K562 (cell line): ENCODE measurements at places on chromosomes 7 and 10. TPM values are rescaled to one million over a fixed set of nuclear protein-coding genes. Genes with fewer than 3 reads are reported as not detected.

DNA sequence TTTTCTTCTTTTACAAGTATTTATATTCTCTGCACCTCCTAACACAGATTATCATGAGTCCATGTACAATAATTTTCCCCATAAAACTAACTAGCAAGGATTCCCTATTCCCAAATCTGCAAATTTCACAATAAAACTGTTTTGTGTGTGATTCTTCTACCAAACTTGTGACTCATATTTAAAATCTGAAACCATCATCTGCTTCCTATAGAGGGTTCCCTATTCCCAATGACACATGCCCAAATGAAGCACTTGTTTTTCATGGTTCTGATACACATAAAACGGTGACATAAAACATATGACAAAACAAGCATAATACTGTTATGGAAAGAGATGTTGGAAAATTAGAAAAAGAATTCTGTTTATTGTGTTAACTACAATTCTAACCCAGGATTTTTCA, 657.6 kb downstream of the PARD3 start:
- no peak for DNase-seq

DNA sequence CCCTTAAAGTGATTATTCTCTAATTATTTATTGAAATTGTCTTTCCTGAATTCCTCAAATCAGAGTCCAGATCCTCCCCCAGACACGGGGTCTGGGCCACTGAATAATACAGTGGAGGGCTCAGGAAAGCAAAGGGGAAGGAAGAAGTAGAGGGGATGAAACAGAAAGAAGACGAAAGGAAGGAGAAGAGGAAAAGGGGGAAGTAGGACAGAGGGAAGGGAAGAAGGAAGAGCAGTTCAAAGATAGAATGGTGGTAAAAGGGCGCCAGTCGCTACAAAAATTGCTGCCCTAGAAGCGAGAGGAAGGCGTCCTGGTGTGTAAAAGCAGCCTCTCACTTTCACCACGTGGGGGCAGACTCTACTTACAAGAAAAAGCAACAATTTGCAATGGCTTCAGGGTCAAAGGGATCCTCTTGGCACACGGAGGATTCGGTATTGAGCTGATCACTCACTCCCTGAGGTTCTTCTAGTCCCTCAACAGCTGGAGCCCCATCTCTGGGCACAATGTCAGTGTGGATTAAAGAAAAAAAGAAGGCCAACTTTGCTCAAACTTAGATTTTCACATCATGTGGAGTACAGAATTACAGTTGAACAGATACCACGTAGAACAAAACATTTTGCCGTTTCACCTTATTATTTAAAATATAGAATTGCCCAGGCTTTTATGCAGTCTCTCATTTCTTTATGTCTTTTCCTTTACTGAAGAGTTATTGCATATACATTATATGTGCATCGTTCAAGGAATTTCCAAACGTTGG, 31.4 kb upstream of the NPVF start:
- peak; percentile 60 for DNase-seq

The VAX1 gene
- total RNA-seq, result not detected in 2 replicates

The SMKR1 gene
- 0.58 and 1.5 TPM in 2 replicates for total RNA-seq

GRCh38 chr10:14971867-14972448, 12.8 kb downstream of the MEIG1 start:
- no peak for DNase-seq

The SPDYE5 gene
- total RNA-seq, result 0.09 TPM in 1 of 2 replicates, not detected in the other

DNA sequence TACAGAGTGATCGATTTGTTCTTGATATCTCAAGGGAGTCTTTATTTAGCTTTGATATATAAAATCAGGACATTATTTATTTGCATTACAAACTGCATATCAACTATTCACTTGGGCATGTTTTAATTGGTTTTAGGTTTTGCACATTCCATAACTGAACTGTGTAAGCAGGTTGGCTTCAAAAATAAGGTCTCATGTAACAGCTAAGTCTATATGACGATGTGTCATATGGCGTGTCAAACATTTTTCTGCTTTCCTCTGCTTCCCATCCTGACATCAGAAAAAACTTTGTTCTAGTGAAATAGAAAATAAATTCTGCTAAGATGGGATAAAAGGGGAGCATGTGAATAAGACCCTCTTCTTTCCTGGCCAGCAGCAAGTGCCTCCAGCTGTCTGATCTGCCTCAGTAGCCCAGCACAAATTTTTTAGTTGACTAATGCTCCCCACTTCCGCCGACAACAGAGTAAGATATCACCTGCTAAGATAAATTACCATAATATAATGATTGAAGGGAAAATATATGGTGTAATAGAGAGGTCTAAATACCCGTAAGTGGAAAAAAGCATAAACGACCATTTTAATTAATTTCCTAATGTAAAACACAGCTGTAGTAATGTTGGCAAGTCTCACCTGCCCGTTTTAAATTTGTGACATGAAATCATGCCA, 180.5 kb downstream of the TAX1BP1 start:
- DNase-seq, result no peak

DNA sequence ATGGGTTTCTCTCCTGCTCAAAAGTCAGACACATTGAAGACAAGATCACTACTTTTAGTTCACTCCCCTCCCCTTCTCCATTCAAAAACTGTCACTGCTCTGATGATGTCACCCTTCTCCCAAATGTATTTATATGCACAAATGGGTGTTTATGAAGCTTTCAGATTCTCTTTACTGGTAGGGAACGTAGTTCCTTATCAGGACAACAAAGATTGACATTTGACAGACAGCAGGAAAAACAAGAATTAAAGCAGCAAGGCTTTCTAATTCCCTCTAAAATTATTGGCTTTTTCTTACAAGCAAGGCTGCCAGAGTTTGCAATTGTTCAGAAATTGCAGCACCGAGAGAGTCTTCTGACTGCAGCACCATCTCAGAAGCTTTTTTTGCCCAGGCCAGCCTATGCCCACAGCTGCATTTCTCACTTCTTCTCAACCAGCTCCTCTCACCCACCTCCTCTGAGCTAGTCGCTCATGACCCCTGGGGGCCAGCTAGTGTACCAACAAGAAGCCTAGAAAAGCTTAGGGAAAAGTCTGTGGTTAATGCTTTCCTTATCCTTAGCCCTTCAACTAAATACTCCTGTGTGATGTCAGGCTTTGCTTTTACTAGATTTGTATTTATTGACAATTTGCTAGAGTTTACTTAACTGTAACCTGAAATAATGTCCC, 265.1 kb downstream of the HTR7 start:
- no peak for DNase-seq

DNA sequence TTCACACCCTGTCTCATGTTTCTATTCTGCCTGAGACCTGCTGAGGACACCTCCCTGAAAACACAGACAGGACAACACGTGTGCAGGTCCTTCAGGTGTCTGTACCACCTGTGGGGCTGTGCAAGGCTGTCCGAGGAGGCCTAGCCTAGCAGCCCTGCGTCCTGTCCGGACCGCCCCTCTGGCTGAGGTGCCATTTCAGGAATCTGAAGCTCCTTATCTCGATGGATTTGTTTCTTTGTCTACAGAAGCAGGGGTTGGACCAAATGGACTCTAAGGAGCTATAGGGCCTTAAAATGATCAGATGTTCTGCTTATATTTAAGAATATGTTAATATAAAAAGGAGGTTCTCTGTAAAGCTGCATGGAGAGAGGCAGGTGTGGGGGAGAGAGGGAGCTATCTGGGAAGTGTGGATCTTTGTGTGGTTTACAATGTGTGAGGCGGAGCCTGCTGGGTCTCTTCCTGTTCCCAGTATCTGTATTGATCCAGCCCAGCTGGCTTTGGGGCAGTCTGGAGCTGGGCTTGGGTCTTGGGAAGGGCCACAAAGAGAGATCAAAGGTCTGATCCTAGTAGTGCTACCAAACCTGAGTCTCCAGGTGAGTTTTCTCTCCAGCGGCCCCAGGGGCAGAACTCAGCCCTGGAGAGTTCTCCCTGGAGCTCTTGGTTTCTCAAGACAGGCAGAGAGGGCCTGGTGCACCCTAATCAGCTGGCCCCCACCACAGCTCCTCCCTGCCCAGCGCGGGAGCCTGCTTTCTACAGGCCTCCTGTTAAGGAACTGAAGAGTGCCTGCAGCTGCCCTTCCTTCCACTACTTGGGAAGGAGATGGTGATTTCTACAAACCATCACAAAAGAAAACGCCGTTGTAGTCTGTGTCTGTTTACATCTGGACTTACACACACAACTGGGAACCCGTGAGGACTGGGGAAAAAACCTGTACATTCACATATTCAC, 3.4 kb upstream of the MNX1 start:
- no peak for DNase-seq

GRCh38 chr10:103612462-103613365, 119.2 kb downstream of the NEURL1 start:
- peak; percentile 63 for DNase-seq

DNA sequence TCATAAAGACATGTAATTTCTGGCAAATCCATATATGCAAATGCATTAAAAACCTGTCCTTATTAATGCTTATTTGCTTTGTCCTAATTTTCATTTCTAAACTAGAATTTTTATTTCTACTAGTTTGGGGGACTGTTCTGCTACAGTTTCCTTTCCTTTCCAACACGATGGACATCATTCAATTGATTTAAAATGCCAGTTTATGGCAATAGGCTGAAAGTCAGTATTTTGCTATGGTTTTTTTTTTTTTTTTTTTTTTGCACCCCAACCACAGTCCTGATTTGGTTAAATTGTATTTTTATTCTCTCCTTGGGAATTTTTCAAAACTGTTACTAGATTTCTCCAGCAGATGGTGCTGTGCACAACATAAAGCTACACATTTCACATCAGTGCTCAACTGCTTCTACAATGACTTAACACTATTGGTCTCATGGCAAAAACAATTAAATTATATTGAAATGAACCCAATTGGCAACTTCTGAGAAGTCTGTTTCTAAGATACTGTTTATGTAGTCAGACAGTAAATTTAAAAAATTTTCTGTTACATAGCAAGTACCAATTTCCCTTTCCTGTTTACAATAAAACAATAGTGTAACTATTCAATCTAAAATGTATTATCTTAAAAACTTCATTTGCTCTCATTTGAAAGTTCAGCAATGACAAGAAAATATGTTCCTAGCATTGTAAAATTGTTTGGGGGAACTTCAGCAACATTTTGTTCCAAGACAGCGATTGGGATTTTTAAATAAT, 193.8 kb upstream of the CCDC6 start:
- DNase-seq, result peak; percentile 60

The NFE2L3 gene
- total RNA-seq, result 11.8 and 12.2 TPM in 2 replicates

DNA sequence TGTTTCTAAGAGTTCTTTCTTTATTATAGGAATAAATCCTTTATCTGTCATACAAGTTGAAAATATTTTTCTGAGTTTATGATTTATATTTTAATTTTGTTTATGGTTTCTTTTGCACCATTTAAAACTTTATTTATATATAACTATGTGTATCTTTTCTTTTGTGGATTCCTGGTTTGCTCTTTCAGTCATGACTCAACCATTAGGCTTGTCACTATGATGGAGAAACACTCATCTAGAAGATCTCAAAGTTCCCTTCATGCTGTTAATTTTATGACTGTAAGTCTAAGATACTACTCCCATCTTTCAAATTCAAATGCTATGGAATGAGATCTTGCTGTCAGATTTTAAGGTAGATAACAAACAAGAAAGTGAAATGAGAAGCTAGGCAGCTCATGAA, 199.5 kb downstream of the INHBA start:
- no peak for DNase-seq

- DNase-seq, result no peak
These were observed 18.3 kb downstream of the ARMC3 start for GRCh38 chr10:22945934-22946673.

DNA sequence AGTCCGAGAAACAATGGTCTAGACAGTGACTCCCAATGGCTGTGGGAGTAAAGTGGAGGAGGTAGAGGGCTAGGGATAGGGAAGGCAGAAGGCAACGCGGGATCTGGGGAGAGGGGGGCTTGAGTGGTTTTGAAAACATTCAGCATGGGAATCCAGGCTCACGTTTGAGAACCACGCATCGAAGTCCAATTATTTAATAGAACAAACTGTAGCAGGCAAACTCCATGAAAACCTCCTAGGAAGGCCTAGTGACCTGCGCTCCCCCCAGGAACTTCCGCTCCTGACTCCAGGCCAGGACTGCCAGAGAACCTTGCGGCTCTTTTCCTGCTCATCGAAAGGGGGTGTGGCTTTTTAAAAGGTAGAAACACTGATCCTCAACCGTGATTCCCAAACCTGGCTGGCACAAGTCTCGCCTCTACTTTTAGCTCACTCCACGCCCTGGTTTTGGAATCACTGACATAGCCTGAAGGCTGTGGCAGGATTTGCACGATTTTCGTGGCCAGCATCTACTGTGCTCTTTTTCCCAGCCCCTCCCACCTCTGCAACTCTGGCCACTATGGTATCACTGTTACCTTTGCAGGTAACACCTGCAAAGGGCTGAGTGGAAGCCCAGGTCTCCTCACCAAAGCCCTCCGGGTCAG, 43.4 kb downstream of the MYOF start:
- peak; percentile 11 for DNase-seq

DNA sequence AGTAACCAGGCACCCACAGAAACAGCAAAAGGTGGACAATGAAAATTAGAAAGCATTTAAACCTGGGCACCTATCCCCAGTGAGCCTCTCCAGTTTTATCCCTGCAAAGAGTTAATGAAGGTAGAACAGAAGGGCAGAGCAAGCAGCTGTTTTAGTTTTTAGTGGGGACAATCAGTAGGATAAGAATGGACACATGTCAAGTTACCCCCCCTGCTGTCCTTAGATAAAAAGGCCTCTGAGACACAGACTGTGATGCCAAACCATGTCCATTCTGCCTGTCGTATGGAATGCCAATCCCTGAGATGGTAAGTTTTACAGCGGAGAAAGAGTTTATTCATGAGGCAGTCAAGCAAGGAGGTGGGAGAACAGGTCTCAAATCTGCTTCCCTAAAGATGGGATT, 162.6 kb upstream of the AGR3 start:
- no peak for DNase-seq

DNA sequence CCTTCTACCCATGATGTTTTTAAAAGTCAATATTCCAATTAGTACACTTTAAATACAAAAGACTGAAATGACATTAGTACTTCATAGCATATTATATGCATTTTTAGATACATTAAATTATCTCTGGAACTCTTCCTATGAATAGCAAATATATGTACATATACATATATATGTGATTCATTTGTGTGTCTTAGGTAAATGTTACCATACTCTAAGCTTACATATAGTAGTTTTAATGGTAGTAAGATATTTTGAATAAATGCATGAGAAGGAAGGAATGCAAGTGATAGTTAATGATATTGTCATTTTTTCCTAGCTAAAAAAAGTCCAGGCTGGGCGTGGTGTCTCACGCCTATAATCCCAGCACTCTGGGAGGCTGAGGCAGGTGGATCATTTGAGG, 46.0 kb upstream of the CSTF2T start:
- DNase-seq, result no peak

DNA sequence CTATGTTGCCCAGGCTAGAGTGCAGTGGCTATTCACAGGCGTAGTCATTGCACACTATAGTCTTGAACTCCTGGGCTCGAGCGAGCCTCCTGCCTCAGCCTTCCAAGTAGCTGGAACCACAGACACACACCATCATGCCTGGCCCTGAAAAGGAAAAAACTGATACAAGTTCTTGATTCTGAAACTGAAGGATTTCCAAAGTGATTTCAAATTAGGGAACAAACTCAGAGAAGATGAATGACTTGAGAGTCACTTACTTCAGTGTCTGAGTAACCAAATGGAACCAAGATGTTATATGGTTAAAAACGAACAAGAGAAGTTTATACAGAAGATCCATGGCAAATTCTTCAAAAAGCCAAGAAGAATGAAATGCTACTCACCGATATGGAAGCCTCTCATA, 14.4 kb downstream of the CWF19L1 start:
- no peak for DNase-seq
